ENCODE measurements at places on chromosomes 6 and 20.
A peak's percentile ranks its signal among the peaks of the same experiment; 100 is the strongest.

DNA sequence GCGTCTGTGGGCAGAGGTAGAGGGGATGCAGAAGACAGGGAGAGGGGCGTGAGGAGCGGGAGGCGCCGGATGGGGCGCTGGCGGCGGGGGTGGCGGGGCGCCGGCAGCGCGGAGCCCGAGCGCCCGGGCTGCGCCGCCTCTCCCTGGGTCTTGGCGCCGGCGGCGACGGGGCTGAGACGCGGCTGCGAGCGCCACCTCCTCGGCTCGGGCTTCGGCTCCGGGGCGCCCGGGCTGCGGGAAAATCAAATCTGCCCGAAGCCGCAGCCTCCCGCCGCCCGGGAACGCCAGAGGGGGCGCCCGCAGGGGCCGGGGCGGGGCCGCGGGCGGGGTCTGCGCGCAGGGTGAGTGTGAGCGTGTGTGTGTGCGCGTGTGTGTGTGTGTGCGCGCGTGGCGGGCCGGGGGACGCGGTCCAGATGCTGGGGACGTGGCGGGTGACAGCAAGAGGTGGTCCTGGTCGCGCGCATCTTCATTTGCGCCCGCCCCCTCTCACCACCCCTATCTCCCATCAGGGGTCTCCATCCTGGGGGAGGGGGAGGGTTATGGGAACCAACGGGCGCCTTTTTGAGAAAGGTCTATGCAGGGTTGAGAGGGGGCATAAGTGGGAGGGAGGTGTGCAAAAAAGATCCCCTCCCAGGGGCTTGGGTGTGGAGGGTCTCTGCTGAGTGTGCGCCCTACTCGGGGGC, 646 bp upstream of the CPNE5 start:
- DNase-seq = peak; percentile 11

GRCh38 chr20:11403711-11404110, 514.0 kb upstream of the BTBD3 start:
- DNase-seq = no peak

DNA sequence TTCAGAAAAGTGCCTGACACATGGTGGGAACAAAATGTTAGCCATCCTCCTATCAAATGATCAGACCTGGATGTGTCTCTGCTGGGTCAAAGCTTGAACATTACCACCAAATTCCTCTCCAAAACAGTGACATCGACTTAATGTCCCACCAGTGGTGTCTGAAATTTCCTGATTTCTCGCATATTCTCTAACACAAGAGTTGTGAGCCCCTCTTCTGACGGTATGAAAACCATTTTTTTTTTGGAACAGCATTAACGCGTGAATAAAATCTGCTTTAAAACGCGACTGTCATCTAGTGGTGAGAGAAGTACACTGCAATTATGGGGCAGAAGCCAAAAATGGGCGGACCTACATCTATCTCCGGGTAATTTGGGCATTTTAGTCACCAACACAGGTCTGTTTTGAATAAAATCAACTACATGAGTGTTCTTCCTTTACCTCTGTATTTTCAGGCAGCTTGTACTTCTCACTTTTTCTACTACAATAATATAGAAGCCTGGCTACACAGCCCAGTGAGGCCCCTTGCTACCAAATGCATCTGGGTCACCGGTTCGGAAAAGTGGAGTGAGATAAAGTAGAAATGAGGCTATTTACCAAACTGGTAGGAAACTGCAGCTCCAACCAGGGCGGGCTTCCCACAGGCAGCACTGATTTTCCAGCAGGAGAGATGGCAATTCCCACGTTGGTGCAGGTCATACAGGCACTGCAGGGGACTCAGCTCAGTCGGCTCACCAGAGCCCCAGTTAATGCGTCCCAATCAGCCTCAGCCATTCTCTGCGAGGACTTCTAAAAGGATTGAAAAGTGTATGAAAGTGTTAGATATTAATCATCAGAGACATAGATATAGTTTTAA, 27.4 kb downstream of the MGME1 start:
- DNase-seq = no peak

DNA sequence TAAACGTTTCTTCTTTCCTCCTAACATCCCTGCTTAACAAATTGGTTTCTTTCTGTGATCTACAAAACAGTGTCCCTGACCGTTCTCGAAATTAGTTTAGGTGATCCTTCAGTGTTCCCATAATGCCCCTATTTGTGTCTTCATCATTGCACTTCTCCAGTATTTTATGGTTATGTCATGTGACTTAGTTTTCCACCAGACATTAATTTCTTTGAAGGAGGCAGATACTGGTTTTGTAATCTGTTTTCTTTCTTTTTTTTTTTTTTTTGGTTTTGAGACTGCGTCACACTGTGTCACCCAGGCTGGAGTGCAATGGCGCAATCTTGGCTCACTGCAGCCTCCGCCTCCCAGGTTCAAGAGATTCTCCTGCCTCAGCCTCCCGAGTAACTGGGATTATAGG, 49.2 kb downstream of the FAM217A start:
- DNase-seq = no peak

DNA sequence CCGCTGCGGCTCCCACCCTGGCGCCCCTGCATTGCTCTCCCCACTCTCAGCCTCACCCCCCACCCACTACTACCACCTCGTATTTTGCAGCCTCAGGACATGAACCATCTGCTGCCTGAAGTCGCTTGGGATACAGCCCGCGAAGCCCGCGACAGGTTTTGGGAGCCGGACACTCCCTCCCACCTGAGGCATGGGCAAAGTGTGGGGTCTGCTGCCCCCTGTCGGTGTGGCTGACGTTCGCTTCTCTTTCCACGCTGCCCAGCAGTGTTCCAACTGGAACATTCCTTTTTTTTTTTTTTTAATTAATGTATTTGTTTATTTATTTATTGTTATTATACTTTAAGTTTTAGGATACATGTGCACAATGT, 15.3 kb upstream of the LPA start:
- DNase-seq = no peak

GRCh38 chr20:4926531-4927156, 74.7 kb downstream of the SLC23A2 start:
- no peak for DNase-seq

DNA sequence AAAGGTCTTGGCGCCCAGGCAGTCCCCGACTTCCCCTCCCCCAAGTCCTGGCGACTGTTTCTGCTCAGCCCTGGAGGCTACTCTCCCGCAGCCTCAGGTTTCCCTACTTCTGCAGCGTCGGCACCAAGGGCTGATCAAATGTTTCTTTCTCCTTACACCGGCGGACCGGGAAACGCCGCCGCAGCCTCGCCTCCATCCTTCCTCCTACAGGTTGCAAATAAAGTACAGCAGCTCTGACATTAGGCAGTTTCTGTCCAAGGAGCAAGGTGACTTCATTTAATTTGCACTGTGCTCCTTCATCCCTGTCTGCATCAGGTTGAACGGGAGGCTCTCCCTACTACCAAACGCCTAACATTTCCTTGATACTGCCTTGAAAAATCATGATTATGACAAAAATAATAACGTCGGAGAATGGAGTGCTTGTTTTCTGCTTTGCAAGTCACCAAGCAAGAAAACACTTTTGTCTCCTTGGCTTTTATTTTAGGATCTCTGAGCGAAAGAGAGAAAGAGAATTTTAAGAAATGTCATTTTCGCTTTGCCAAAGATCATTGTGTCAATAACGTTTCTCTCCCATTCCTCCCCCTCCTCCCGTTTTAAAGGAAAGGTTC, 1.0 kb downstream of the CLIC5 start:
- no peak for DNase-seq

DNA sequence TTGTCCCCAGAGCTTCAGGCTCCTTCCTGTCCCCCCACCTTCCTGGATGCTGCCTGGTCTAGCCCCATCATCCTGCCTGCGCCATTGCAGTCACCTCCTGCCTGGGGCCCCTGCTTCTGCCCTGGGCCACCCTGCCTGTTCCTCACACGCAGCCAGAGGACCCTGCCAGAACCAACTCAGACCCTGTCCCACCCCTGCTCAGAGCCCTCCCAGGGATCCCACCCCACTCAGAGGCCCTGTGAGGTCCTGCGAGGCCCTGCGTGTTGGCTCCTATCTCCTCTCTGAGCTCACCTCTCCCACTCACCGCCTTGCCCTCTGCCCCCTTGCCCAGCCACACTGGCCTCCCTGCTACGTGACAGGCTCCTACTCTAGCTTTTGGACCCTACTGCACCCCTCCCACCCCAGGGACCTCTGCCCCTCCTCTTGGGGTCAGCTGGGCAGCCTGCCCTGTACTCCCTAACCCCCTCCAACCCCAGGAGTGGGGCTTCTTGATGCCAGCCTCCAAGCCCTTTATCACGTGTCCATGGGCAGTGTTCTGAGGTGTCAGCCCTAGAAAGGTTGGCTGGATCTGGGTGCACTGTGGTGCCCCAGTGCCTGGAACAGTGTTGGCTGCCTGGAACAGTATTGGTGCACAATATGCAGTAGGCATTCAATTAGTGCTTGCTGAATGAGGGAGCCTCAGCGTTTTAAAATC, 68.3 kb downstream of the CEBPB start:
- DNase-seq = no peak
